Stimulated activated naive CD4-positive, alpha-beta T cell treated with Interleukin-2 at 50 U/mL for 16 hours (primary cell): ENCODE measurements at places on chromosomes 11 and 22.

GRCh38 chr11:86106916-86107315 lies 38.0 kb upstream of the PICALM start:
- DNase-seq = no peak

GRCh38 chr22:45284705-45285262 lies at the start of gene UPK3A:
UPK3A (plus strand) TSS chr22:45284949; CDS start chr22:45285014, 65 bp downstream.
- DNase-seq = peak; percentile 43

GRCh38 chr11:60942970-60943565 lies 8.9 kb downstream of the SLC15A3 start:
- no peak for DNase-seq

DNA sequence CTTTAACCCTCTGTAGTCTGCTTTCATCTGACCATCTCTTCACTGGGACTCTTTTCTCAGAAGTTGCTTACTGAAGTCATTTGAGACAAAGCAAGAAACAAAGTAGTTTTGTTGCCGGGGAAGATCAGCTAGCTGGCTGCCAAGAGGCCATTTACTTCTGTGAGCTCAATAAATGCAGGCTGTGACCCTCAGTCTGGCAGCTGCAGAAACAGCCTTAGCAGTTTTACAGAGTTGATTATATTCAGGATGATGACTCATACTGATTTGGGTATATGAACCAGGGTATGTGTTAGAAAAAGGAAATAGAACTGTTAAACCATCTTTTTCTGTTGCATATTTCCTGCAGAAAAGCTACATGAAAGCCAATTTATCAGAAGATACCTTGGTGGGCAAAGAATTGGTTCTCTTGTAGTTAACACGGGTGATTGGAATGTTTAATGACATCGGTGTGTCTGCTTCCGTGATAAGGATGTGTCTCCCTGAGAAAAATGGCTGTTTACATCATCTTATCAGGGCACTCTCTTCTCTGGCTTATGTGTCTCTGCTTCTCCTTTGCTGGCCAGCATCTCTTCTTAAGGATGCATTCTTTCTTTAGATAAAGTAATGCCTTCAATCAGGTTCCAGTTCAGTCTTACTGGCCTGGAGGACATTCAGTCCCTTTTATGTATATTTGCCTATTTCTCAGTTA lies 18.5 kb downstream of the FIBIN start:
- no peak for DNase-seq

DNA sequence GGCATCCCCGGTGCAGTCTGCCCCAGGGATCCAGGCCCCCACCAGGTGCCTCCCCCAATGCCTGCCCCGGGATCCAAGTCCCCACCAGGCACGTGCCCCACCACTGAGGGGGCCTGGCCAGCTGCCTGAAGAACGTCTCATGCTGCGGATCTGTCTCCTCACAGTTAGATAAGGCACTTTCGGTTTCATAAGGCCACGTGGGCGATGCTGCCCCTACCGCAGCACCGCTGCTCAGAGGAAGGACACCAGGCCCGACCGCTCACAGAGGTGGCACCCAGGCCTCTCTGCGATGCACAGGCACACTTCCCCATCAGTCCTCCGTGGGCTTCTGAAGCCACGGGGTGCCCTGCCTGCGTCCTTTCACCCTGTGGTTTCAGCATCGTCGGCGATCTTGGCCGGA lies 68.1 kb upstream of the BID start:
- DNase-seq = peak; percentile 34

DNA sequence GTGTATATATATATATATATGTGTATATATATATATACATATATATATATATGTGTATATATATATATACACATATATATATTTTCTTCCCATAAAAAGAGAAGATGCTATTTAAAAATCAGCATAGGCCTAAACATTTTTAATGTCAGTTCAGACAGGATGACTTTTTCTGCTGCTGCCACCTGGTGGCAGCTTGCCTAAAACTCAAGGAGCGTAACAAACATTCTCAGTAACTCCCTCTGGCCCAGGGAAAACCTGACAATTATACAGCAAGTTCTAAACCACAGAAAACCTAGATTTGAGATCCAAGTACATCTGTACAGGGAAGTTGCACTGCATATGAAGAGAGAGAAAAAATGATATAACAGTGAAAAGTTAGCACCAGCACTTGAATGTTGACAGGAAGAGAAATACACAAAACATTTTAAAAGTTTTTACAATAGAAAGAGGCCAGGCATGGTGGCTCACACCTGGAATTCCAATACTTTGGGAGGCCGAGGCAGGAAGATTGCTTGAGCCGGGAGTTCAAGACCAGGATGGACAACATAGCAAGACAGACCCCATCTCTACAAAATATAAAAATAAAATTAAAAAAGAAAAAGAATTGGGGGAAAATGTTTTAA lies 16.6 kb downstream of the OR8A1 start:
- peak; percentile 10 for DNase-seq

DNA sequence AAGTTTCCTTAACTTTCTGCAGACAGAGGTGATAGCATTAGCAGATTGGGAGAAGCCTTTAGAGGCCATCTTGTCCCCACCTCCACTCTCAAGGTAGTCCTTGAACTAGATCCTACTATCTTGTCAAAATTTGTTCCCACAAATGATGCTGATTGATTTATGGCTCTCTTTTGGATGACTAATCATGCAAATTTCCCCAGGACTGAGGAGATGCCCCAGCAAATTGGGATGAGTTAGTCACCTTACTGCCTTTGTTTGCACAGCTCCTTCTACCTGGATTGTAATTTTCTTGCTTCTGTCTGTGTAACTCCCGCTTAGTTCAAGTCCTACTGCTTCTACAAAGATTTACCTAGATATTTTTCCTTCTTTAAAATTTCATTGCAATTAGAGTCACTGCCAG lies 391.4 kb upstream of the CADM1 start:
- DNase-seq = no peak

GRCh38 chr11:120173807-120174206 lies 35.9 kb upstream of the TRIM29 start:
- DNase-seq = no peak

GRCh38 chr11:107598225-107599139 lies 7.5 kb downstream of the ELMOD1 start:
- DNase-seq = no peak

DNA sequence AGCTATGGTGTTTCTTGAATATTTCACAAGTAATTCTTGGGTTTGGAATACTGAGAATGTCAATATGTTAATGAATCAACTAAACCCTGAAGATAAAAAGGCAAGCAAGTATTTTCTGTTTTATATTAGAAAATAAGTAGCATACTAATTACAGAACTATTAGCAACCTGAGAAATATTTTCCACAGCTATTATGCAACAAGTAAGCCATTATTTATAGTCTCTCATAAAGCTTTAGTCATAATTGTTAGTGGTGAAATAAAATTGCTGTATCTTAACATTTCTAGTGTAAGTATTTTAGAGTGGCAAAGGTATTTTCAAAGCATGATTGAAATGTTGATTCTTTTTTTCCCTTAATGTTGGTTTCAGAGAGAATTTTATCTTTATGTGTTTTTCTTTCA lies 53.3 kb downstream of the FAR1 start:
- DNase-seq = no peak

DNA sequence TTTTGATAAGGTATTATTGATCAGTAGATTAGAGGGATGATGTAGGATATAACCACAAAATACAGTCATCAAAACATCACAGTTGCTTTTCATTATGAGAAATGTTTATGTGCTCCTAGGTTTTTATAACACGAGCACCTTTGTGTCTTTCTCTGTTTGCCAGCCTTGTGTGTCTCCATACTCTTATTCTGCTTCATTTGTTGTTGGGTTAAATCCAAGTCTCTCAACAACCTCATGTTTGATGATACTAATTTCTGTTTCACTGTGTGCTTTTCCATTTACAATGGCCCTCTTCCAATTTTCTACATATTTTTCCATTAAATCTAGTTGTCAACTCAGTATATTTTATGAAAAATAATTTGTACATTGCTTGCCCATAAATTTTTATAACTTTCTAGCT lies 107.7 kb upstream of the POU2AF2 start:
- no peak for DNase-seq

- DNase-seq = no peak
These were observed 75.4 kb downstream of the AASDHPPT start for GRCh38 chr11:106152824-106153223.

DNA sequence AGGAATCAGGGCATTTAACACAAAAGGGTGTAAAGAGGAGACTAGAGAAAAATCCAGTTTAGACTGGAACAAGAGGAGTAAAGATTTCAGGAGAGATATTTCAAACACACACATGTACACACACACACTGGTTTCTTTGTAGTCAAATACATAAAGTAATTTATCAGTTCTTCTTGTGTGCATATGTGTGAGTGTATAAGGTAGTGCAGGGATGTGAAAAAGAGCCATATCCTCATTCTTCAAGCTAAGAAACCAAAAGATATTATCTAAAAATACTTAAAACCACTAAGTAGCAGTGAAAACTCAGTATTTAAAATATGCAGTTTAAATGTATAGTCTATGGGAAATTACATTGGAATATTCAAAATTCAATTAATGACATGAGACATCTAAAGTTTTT lies 52.5 kb upstream of the CARD18 start:
- no peak for DNase-seq

DNA sequence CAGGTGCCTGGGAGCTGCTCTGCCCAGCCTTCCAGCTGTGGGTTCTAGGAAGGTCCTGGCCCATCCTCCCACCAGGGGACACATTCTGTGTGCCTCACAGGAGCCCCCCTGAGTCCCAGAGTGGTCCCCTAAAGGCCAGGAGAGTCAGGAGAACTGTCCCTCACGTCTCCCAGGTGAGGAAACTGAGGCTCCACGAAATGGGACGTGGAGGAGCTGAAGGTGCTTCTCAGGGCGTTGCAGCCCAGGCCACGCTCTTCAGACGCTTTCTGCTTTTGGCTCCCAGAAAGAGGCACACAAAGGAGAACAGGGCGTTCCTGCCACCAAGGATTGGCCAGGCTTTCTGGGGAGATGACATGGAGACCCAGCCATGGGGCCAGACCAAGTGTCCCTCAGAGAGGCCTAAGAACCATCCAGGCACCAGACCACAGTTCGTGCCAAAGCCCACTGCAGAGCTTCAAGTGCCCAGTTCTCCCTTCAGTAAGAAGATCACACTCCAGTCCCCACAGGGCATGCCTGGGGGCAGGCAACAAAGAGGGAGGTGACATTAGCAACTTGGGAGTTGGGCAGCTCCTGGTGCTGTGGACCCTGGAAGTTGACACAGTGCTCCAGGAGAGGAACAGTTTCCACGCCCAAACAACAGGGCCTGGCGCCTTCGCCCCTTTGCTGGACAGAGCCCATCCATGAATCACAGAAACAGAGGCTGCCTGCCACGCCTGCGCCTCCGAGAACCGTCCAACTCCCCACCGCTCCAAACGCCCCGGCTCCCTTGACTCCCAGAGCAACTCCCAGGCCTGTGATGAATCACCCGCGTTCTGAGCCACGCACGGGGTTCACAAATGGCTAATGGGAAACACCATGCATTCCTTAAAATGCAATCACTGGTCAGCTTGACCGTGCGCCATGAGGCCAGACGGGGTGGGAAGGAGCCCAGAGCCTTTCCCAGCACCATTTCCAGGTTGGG lies 589.2 kb downstream of the BRD1 start:
- no peak for DNase-seq

GRCh38 chr11:67197606-67198005 lies 68.7 kb upstream of the GRK2 start:
- DNase-seq = no peak

DNA sequence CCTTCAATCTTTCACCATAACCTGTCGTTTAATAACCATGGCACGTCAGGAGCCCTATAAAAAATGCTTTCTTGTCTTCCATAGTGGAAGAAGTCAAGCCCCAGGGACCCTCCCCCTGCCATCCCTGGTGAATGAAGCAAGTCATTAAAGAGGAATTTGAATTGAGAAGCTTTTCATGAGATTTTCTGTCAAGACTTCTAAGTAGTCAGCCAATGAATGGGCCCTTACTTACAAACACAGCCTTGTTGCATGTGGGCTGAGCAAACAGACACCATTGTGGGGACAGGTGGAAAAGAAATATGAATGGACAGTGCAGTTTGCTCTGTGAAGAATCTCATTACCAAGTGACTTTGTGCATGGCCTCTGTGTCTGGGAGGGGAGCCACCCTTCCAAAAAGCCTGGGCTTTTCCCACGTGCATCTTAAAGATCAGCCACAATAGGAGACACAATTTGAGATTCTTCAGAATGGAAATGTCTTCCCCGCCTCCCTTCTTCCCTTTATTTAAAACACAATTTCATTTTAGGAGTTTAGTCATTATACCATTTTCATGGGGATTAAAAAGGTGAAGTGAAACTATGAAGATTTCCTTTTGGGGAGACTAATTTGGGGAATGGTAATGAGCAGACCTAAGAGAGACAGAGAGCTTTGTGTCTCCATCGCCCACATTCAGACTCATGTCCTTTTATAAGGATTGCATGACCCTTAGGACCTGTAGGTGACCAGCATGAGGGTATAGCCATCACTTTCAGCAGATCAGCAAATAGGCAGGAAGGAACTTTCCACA lies 152.0 kb downstream of the LRRC4C start:
- DNase-seq = no peak

DNA sequence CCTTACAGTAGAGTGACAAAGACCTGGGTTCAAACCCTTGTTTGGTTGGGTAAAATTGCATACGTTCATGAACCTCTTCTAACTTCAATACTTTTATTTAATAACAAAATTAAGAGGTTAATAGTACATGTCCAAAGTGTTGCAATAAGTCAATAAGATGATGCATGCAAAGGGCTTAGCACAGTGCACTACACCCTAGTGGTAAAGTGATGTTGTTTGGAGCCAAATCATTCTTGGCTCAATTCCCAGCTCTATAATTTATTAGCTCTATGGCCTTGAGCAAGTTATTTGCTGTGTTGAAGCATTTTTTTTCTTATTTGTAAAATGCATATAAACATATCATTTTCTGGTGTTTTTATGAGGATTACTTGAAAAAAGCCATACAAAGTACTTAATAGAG lies 945.3 kb downstream of the LRRC4C start:
- DNase-seq = no peak

DNA sequence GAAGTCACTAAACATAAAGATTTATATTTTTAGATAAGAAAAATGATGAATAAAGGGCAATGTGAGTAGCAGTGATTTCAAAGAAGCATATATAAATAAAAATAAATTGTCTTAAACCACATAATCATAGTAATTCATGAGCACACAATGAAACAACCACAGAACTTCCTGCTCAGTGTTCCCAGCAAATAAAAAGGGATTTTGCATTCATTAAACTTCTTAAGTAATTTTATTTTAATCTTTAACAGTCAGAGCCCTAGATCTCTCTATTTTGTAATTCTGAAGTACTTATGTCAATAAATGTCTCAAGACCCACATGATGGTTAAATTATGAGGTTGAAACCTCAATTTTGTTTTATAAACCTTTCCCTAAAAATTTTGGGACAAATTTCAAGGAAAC lies 14.5 kb upstream of the MMP20 start:
- DNase-seq = no peak
